Lower lobe of right lung (tissue), 2 donors: ENCODE measurements at places on chromosomes 4 and X. TPM values are rescaled to one million over a fixed set of nuclear protein-coding genes. Genes with fewer than 3 reads are reported as not detected.

PAGE5 gene
- not detected for total RNA-seq

SERTM2 gene
- total RNA-seq, result 0.09 TPM

- no peaks in the 10 kb centered on the region for H3K36me3 ChIP-seq
- no peak overlapping the region for H3K27ac ChIP-seq
- H3K4me3 ChIP-seq, result no peak overlapping the region
- no peak for DNase-seq
These were observed 89.8 kb upstream of the ACSL4 start for GRCh38 chrX:109822861-109823260.

DNA sequence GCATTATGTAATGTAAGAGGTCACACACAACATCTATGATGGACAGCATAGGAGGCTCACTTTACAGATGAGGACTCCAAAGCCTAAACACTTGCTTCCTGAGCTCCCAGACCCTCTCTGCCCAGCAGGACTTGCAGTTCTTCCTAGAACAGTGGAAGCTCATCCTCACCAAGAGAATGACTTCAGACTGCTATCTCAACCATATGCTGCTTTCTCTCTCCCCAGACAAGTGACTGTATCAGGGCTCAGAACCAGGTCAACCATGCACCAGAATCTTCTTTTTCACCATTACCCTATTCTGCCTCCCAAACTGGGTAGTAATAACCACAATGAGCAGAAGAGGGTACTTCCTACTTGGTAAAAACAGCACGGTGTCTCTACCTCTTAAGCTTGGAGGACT, 12.2 kb downstream of the RNF150 start:
- DNase-seq, result no peak
- H3K4me1 ChIP-seq, result no peaks in the 10 kb centered on the region
- no peaks in the 10 kb centered on the region for H3K36me3 ChIP-seq
- H3K27me3 ChIP-seq, result no peaks in the 10 kb centered on the region

SLC10A4 gene
- 1.6 TPM for total RNA-seq

GRCh38 chr4:174928575-174929253, 10.6 kb downstream of the ADAM29 start:
- no peak overlapping the region for H3K4me3 ChIP-seq
- H3K27ac ChIP-seq, result no peak overlapping the region
- H3K4me1 ChIP-seq, result no peaks in the 10 kb centered on the region
- no peak for DNase-seq
- no peaks in the 10 kb centered on the region for H3K27me3 ChIP-seq

DNA sequence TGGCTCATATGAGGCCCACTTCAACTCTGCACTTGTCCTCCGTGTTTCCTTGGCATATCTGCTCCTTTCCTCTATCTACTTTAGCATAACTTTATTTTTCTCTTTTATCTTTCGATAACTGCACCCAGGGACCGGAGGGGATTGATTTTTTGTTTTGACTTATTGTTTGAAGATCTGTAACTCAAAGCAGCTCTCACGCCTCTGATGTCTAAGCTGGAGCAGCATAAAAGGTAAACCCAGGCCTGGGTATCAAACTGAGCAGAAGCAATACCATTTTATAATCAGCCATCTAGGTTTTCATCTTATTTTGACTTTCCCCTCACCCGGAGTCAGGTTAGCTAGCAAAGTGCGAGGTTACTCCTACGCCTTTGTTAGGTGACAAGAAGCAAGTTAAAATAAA, 28.4 kb downstream of the LEF1 start:
- H3K4me1 ChIP-seq, result no peaks in the 10 kb centered on the region
- H3K27ac ChIP-seq, result no peak overlapping the region
- no peak for DNase-seq

DNA sequence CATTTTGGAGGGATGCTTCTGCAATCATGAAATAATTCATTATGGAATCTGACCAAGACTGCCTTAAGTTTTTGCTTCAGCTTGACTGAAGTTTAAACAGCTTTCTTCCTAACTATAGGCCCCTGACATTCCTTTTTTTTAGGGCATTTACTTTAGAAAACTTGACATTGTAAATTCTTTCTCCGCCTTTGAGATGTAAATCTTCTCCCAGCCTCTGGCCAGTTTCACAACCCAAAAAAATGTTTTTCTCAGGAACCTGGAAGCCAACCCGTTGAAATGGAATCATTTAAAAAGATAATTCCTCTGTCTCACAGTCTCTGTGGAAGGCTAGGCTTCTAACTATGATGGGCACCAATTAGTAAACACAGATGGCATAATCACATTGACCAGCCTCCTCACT, 710.4 kb upstream of the PABPC4L start:
- no peak overlapping the region for H3K27ac ChIP-seq
- no peaks in the 10 kb centered on the region for H3K4me1 ChIP-seq
- DNase-seq, result no peak
- H3K27me3 ChIP-seq, result no peaks in the 10 kb centered on the region
- no peaks in the 10 kb centered on the region for H3K36me3 ChIP-seq
- H3K4me3 ChIP-seq, result no peak overlapping the region

DNA sequence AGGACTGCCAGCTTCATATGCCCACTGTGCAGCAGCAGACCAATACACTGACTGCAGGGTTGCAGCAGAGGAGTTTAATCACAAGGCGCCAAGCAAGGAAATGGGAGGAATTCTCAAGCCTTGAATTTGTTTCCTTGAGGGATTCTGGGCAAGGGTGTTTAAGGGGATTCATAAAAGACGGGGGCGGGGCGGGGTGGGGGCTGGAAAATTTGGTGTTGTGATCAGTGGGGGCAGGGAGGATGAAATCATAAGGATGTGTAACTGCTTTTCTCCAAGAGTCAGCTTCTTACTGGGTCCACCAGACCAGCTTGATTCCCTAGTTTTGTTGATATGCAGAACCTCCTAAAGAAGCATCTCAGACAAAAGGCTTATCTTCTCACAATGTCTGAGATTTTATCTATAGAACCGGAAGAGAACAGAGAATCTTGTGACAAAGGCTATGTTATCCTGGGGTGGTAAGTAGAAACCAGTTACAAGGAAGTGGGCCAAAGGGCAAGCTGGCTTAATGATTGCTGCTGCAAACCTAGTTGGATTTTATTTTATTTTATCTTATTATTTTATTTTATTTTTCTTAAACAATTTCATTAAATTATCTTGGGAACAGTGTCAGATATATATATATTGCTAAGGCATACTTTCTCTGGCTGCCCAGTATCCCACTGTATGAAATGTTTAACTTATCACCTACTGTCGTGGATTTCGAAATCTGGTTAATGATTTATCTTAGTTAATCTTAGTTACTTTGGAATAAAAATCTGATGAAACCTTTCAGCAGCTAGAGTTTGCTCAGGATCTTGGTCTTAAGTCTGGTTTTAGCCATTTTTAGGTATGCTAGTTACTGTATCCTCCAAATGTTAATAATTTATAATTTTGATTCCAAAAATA, 276.4 kb downstream of the RPA4 start:
- H3K27ac ChIP-seq, result no peak overlapping the region
- no peak for DNase-seq
- H3K4me1 ChIP-seq, result no peaks in the 10 kb centered on the region
- no peak overlapping the region for H3K4me3 ChIP-seq

GRCh38 chr4:89438102-89438831, 130.7 kb upstream of the GPRIN3 start:
- no peaks in the 10 kb centered on the region for H3K27me3 ChIP-seq
- H3K4me1 ChIP-seq, result no peaks in the 10 kb centered on the region
- H3K27ac ChIP-seq, result no peak overlapping the region
- no peak overlapping the region for H3K4me3 ChIP-seq
- DNase-seq, result peak; percentile 36

ENPEP gene
- total RNA-seq, result 8.2 TPM

RNF150 gene
- total RNA-seq, result 3.3 TPM

DNA sequence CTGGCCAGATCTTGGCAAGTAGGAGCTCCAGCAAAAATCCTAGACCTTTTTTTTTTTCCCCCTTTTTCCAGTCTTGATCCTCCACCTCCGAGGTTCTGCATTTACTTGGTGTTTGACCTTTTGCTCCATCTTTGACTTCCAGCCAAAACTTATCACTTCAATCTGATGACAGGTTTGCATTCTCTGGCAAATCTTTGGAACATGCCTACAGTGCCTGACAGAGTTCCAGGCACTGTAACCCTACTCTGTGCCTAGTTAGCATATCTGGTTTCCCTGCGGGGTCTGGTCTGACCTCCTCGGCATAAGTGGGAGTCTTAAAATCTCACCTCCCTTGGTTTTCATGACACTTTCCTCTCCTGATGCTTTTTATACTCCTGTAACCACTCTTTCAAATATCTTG, 39.4 kb upstream of the NR3C2 start:
- H3K27me3 ChIP-seq, result no peaks in the 10 kb centered on the region
- H3K36me3 ChIP-seq, result no peaks in the 10 kb centered on the region
- no peak overlapping the region for H3K4me3 ChIP-seq
- H3K4me1 ChIP-seq, result no peaks in the 10 kb centered on the region
- no peak overlapping the region for H3K27ac ChIP-seq
- DNase-seq, result no peak

GRCh38 chrX:122703762-122704161, 480.3 kb upstream of the GRIA3 start:
- no peaks in the 10 kb centered on the region for H3K36me3 ChIP-seq
- no peak overlapping the region for H3K27ac ChIP-seq
- no peak for DNase-seq
- no peaks in the 10 kb centered on the region for H3K4me1 ChIP-seq

DNA sequence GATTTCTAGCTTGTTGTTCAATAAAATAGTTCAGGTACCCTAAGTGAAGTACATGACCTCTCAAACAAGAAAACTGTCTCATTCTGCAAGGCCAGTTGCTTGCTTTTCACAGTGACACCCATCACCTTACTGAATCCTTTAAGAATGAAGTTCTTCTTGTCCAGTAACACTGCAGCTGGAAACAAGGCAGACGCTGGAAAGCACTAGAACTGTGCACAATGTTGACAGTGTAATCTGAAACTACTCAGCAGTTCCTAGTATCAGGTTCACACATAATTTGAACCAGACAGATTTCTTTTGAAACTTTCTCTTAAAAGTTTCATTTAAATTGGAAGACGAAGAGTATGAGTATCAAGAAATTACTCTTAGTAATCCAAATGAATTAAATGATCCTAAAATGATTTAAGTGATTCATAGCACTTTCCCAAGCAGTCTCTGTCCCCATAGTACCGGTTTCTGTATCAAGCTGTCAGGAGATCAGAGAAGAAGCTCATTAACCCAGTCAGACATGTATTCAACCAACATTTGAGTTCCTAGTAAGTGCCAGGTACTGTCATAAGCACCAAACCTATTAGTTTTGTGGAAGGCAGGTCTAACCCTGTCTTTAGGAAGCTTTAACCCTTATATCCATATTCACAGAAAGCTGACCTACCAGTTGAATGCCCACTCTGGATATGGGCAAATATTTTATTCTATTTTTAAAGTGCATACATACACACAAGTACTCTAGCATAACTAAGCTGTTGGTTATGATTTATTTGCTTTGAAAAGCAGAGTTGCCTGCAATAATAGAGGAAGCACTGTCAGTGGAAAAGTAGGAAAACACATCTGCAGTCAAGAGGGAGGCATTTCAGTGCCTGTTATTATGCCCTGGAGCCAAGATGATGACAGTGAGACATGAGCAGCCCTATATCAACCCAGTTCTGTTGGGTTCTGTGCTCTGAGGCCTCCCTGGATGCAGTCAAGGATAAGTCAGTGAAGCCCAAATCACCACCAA, 63.6 kb downstream of the PALLD start:
- no peak overlapping the region for H3K27ac ChIP-seq
- H3K36me3 ChIP-seq, result no peaks in the 10 kb centered on the region
- no peak for DNase-seq
- H3K27me3 ChIP-seq, result no peaks in the 10 kb centered on the region
- peaks cover 6% of the 10 kb centered on the region for H3K4me1 ChIP-seq

DNA sequence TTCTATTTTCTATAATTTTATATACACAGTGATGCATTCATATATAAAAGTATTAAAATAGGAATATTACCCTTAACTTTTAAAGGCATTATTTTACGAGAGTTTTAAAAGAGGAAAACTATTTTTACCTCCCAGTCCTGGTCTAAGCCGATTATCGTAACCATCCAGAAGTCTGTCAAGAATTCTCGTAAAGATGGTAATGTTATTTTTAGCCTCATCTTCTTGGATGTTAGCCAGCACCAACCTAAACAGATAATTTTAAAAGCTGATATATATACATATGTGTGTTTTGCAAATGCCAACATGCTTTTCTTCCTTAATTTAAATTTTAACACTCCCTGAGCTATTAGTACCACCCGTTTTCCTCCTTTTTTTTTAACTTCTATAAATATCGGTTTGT, 4.0 kb downstream of the GABRA2 start:
- peaks cover 23% of the 10 kb centered on the region for H3K27me3 ChIP-seq
- no peaks in the 10 kb centered on the region for H3K36me3 ChIP-seq
- DNase-seq, result no peak
- peaks cover 4% of the 10 kb centered on the region for H3K4me1 ChIP-seq

- H3K4me1 ChIP-seq, result no peaks in the 10 kb centered on the region
- H3K4me3 ChIP-seq, result no peak overlapping the region
- DNase-seq, result no peak
- H3K36me3 ChIP-seq, result no peaks in the 10 kb centered on the region
These were observed 23.3 kb upstream of the SCML2 start for GRCh38 chrX:18377796-18378195.

NPFFR2 gene
- total RNA-seq, result not detected

GRCh38 chrX:53077207-53078197, 4.7 kb upstream of the TSPYL2 start:
- H3K36me3 ChIP-seq, result no peaks in the 10 kb centered on the region
- no peaks in the 10 kb centered on the region for H3K4me1 ChIP-seq
- no peak overlapping the region for H3K27ac ChIP-seq
- no peak for DNase-seq

- no peaks in the 10 kb centered on the region for H3K36me3 ChIP-seq
- DNase-seq, result no peak
- peak overlapping the region; percentile 96 for H3K27ac ChIP-seq
- peaks cover 32% of the 10 kb centered on the region for H3K4me1 ChIP-seq
These were observed 432 bp downstream of the TMEM175 start for GRCh38 chr4:932713-933070.

GRCh38 chr4:86306816-86307215, 53.0 kb downstream of the MAPK10 start:
- H3K27ac ChIP-seq, result no peak overlapping the region
- H3K4me1 ChIP-seq, result no peaks in the 10 kb centered on the region
- no peak for DNase-seq
- H3K27me3 ChIP-seq, result no peaks in the 10 kb centered on the region

KIT gene
- 28.5 TPM for total RNA-seq

DNA sequence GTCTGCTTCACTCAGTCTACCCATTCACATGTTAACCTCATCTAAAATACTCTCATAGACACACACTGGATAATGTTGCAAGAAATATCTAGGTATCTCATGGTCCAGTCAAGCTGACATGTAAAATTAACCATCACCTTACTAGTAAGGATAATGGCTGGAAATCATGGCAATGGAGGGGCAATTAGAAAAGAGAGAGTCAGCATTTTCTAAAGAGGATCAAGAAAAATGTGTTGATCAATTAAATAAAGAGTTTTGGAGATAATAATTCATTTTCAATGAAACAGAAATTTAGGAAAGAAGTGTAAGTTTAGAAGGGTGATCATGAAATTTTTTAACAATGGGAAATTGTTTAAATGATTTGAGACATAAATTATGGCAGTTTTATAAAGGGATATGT, 1914.1 kb upstream of the IGFBP7 start:
- no peaks in the 10 kb centered on the region for H3K4me1 ChIP-seq
- no peak overlapping the region for H3K4me3 ChIP-seq
- no peaks in the 10 kb centered on the region for H3K27me3 ChIP-seq
- DNase-seq, result no peak
- no peak overlapping the region for H3K27ac ChIP-seq
